ENCODE measurements at places on chromosomes 2 and 18. TPM values are rescaled to one million over a fixed set of nuclear protein-coding genes. Genes with fewer than 3 reads are reported as not detected.
A peak's percentile ranks its signal among the peaks of the same experiment; 100 is the strongest.

GRCh38 chr18:50807176-50807575 is 12.6 kb downstream of the MRO start:
- H3K36me3 ChIP-seq: no peaks in the 10 kb centered on the region
- H3K4me1 ChIP-seq: peaks cover 4% of the 10 kb centered on the region
- H3K27ac ChIP-seq: no peak overlapping the region
- DNase-seq: no peak
- no peak overlapping the region for H3K4me3 ChIP-seq

DNA sequence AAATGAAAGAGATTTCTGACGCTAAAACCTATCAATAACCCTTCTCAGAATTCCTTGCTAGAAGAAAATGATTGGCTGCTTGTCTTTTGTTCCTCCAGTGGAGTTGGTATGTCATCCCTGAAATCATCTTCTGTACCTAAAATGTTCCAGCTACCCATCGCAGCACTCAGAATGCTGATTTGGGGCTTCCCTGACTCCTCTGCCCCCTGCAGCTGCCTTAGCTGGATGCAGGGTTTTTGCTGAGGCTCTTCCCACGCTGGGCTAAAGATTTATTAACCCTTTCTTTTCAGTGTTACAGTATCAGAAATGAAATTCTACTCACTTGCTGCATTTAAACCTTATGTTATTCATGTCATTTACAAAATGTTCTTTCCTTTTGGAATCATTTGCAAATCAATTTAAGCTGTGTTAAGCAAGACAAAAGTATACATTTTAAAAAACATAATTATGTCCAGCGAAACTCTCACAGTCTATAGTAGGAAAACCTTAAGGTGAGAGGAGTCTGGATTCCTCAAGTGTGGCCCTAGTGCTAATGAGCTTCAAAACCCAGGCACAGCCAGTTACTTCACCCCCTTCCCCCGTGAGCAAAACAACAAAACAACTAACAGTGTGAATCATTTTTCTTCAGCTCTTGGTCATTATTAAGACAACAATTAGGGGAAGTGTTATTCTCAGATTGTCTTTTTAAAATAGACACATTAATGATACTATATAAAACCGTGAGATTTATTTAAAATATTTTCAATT is 32.8 kb downstream of the PKP4 start:
- H3K4me3 ChIP-seq: no peak overlapping the region
- H3K4me1 ChIP-seq: peaks cover 25% of the 10 kb centered on the region
- no peak for DNase-seq
- no peak overlapping the region for H3K27ac ChIP-seq
- H3K36me3 ChIP-seq: no peaks in the 10 kb centered on the region

DNA sequence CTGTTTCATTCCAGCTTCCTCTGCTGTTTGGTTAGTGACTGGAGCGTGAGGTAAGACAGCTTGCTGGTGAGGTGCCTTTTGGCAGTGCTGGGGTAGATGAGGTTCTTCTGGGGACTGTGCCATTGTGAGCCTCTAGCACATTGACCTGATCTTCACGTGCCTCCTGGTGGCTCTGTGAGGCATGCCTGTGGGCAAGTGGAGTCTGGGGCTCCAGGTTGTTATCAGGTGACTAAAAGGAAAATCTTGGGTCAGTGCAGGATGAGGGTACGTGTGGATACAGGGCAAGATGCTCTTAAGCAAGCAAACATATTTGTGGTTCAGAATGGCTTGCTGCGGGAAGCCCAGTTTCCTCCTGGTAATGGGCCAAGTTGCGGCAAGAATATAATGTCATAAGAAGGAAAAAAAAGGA is 75.4 kb downstream of the FHOD3 start:
- DNase-seq: no peak
- no peaks in the 10 kb centered on the region for H3K27me3 ChIP-seq
- peaks cover 32% of the 10 kb centered on the region for H3K4me1 ChIP-seq
- peaks cover 8% of the 10 kb centered on the region for H3K36me3 ChIP-seq
- H3K27ac ChIP-seq: peak overlapping the region; percentile 43
- no peak overlapping the region for H3K4me3 ChIP-seq

DNA sequence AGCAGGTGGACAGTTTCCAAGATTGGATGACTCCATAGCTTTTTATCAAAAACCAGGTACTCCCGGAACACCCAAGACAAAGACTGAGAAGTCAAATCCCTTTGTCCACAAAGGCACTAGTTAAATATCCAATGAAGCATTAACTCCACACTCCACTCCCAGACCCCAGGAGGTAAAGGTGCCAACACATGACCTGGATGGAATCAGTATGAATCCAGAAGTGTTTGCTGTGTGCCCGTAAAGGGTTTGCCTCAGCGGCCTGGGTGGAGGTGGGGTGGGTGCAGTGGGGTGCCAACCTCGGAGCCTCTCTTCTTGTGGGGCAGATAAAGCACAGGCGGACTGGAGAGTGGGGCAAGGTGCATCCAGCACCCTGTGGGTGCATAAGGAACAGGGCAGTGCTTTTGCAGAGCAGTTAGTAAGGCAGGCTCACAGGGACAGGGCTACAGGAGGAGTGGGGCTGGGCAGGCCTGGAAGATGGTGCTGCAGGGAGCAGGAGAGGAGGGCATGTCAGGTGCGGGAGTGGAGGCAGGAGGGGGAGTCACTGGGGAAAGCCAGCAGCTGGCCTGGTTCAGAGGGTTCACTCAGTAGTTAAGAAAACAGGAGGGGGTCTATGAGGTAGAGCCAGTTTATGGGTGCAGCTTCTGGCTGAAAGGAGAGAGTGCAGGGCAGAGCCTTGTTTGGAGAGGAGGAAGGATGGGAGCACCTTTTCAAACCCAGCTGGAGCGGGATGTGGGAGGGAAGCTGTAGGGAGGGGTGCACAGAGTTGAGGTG is 208.4 kb upstream of the SMAD2 start:
- no peaks in the 10 kb centered on the region for H3K36me3 ChIP-seq
- no peak overlapping the region for H3K27ac ChIP-seq
- peaks cover 54% of the 10 kb centered on the region for H3K27me3 ChIP-seq
- H3K4me1 ChIP-seq: peaks cover 4% of the 10 kb centered on the region

- H3K27me3 ChIP-seq: no peaks in the 10 kb centered on the region
- peak overlapping the region; percentile 52 for H3K27ac ChIP-seq
- H3K4me1 ChIP-seq: peaks cover 23% of the 10 kb centered on the region
- DNase-seq: no peak
Observed at GRCh38 chr18:30676053-30676480, 366.5 kb downstream of the DSC3 start.

The SCN1A gene
- total RNA-seq: under 0.01 TPM

The HRH4 gene
- 0.14 TPM for total RNA-seq

The MFSD2B gene
- 0.69 TPM for total RNA-seq

The CNGA3 gene
- 0.04 TPM for total RNA-seq

The CYP27A1 gene
- 63.1 TPM for total RNA-seq
